ENCODE measurements at places on chromosomes 6 and 20.

DNA sequence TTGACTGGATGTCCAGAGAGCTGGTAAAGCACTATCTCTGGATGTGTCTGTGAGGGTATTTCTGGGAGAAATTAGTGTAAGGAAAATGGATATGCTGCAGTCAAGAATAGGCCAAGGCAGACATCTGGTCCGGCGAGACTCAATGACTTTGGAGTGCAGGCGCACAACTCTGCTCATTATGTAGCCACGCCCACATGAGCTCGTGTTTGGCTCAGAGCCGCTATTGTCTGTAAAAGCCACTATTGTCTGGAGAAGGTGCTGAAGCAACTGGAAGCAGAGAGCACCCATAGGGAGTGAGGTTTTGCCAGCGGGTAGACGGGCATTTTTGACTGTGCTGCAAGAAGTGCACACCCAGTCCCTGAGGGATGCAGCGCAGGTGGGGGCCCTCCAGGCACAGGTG lies 305.0 kb upstream of the POU3F2 start:
- no peak for DNase-seq

- DNase-seq = no peak
Observed at GRCh38 chr6:36110863-36111262, 19.4 kb upstream of the MAPK13 start.

GRCh38 chr6:92587525-92587924 lies 831.8 kb downstream of the EPHA7 start:
- no peak for DNase-seq

- no peak for DNase-seq
Observed at GRCh38 chr6:57097596-57097995, 7.6 kb downstream of the ZNF451 start.

DNA sequence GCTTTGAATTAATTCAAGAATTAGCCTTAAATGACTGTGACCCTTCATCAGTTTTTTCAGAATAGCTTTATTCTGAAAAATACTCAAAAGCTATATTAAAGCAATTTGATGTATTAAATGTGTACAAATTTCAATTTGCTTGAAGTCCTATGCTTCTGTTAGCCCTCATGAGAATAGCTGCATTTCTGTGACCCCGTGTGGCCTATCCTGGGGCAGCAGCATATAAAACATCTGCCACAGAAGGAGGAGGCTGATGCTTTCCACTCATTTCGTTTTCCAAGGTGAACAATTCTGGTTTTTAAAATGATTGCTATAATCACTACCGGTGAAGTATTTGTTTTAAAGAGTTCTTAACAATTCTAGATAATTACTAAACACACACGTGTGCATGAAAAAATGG lies 360.3 kb downstream of the BTBD9 start:
- DNase-seq = no peak

GRCh38 chr6:88157106-88157505 lies 9.0 kb downstream of the CNR1 start:
- no peak for DNase-seq

DNA sequence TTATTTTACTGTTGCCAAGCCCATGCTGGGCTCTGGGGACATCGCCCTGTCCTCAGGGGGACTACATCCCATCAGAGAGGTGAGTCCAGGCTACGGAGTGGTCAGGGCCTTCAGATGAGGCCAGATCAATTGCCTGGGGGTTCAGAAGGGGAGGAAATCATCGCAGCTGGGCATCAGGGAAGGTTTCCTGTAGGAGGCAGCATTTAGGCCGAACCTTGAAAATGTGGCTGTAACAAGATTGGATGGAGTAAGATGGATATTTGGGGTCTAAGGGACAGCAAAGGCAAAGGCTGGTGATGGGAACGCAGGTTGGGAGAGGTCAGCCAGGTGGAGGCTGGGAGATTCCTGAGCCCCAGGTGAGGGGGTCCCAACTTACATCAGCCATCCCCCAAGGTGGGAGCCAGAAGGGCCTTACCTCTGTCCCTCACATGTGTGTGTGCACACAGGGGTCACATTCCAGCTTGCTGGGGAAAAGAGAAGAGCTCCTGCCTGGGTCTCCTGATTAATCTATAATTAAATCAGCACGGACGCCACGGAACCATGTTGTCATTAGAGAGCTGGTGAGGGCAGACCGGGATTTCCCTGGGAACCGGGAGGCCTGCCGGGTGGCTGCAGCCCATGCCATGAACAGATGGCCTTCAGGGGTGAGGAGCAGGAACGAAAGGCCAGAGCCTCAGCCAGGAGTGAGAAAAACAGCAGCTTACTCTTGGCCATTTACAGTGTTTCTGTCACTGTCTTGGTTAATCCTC lies 30.5 kb upstream of the DLGAP4 start:
- no peak for DNase-seq
